ENCODE measurements at places on chromosomes 3 and 15. TPM values are rescaled to one million over a fixed set of nuclear protein-coding genes. Genes with fewer than 3 reads are reported as not detected.
A peak's percentile ranks its signal among the peaks of the same experiment; 100 is the strongest.

- DNase-seq = no peak
Measured at GRCh38 chr15:62979252-62979651, 63.3 kb upstream of the TPM1 start.

- peak; percentile 59 for DNase-seq
Measured at GRCh38 chr3:130537673-130538304, 20.8 kb downstream of the COL6A6 start.

DNA sequence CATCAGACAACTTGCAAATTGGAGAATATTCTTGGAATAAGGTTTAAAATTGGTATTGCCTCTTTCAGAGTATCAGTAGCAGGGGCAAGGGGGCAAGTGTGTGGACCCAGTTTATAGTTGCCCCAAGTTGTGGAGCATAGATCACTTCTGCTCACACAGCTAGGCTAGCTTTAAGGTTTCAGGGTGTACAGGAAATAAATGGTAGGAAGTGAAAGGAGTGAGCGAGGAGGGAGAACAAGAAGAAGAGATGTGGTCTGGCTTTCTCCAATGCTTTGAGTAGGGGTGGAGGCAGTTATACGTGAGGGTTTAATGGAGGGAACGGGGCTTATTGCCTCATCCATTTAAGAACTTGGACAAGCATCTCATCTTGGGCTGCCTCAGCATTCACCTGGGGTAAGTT lies 290.0 kb upstream of the CFAP20DC start:
- DNase-seq = no peak

Gene DUOXA2
- polyA plus RNA-seq = not detected

All from muscle of arm (tissue), 14 donors.